ENCODE measurements at places on chromosomes 16 and 17. TPM values are rescaled to one million over a fixed set of nuclear protein-coding genes. Genes with fewer than 3 reads are reported as not detected.

DNA sequence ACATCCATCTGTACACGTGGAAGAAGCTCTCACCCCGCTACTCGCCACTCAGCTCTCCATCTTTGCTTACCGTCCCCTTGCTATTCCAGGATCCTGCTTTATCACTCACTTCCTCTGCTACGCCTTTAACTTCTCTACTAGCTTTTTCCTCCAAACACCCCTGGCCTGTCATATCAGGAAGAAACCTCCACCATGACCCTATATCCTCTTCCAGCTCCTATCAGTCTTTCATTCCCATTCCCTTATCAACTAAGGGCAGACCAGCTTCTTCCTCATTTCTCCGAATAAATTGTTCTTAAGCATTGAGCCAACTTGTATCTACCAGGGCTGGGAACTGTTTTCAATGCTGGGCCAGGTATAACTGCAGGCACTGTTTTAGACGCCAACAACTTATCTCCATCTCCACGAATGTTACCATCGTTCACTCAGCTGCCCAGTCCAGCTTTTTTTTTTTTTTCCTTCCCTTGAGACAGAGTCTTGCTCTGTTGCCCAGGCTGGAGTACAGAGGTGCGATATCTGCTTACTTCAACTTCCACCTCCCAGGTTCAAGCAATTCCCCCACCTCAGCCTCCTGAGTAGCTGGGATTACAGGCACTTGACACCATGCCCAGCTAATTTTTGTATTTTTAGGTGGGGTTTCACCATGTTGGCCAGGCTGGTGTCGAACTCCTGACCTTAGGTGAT is 4.3 kb downstream of the IQCK start:
- DNase-seq: no peak

DNA sequence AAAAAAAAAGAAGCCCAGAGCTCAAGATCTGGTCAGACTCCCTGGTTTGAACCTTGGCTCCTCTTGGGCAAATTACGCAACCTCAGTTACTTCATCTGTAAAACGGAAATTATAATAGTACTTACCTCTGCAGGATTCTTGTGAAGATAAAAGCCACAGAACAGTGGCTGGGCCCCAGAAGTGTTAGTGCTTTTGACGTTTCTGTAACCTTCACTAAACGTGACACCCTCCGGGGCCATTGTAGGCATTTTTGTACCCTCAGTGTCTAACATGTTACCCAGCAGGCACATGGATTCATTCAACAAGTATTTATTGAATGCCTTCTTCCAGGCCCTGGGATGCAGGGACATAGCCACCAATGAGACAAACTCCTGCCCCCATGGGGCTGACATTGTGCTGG is 58.0 kb downstream of the PITPNC1 start:
- no peak for DNase-seq

DNA sequence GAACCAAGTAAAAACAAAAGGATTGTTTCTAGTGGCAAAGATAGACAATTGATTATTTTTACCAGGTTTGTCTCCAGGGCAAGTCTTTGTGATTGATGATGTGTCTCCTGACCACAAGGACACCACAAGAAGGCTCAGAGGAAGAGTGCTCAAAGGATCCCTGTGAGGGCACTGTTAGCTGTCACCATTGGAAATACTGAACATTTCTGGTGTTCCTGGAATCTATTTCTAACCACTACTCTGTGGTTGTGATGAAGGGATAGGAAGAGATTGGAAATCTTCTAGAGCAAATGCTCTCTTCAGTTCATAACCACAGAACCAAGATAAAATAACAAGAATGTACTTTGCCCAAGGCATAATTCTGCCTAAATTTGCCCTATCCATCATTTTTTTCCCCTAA is 15.3 kb downstream of the RNF43 start:
- DNase-seq: no peak

- DNase-seq: no peak
These were observed 149.7 kb upstream of the ZFHX3 start for GRCh38 chr16:73197598-73197997.

DNA sequence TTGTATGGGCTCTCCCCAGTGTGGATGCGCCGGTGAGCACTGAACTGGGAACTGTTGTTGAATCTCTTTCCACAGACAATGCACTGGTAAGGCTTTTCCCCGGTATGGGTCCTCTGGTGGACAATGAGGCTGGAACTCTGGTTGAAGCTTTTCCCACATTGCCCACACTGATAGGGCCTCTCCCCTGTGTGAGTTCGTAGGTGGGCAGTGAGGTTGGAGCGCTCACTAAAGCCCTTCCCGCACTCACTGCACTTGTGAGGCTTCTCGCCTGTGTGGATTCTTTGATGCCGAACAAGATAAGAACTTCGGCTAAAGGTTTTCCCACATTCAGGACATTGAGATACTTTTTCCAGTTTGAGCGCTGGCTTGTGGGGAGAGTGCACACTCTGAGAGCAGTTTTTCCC is 17.8 kb downstream of the ZSCAN32 start:
- no peak for DNase-seq

GRCh38 chr16:75376475-75377161 is 56.7 kb downstream of the CFDP1 start:
- DNase-seq: no peak

GRCh38 chr17:14672830-14673229 is 371.9 kb downstream of the HS3ST3B1 start:
- DNase-seq: no peak

DNA sequence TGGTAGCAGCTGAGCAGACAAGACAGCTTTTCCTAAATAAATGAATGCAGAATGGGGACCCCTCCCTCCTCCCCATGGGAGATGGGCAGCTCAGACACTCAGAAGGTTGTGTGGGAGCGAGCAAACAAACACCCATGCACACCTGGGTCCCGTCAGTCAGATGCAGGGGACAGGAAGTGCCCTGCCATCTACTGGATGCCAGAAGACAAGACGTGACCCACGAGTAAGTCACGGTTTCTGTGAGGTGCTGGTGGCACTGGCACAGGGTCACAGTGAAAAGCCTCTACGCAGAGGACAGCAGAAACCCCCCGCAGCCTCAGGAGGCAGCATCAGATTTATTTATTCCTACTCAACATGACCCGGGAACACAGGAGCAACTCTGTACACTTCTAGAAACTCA is 8.4 kb downstream of the HBQ1 start:
- no peak for DNase-seq

GRCh38 chr16:73308771-73309170 is 260.8 kb upstream of the ZFHX3 start:
- no peak for DNase-seq

GRCh38 chr17:66552371-66552770 is 250.0 kb downstream of the PRKCA start:
- no peak for DNase-seq

- DNase-seq: no peak
These were observed 4.8 kb downstream of the ATP2A3 start for GRCh38 chr17:3959295-3959899.

- peak; percentile 71 for DNase-seq
These were observed 34.6 kb downstream of the ATP6V0A1 start for GRCh38 chr17:42493319-42493718.

DNA sequence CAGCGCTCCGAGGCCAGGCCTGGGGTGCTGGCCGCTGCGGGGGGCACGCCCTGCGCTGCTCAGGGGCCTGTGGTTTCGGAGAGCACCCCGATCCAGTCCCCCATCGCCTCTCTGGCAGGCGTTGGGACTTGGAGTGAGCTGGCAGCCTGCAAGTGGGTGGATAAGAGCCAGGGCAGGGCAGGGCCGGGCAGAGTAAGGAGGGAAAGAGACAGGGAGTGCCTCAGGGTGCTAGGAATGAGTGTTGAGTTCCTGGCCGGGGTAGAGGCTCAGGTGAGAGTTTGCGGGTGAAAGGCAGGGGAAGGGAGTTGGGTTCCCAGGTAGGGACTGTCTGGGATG is 1.3 kb downstream of the CDH13 start:
- DNase-seq: no peak

DNA sequence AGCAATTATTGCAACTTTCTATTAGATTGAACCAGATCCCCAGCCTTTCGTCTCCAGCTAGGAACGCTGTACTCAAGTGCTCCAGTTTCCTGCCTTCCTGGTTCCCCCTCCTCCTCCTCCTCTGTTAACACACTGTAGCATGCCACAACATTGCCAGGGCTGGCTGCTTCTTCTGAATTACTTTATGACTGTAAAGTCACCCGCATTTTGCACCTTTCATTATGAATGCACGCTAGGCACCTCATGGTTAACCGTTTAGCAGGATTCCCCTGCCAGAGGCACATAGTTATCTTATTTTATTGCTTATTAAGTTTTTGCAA is 4.5 kb downstream of the ZNF423 start:
- DNase-seq: no peak

- DNase-seq: peak; percentile 76
These were observed 13.3 kb downstream of the SLC16A3 start for GRCh38 chr17:82241926-82242697.

- DNase-seq: no peak
These were observed 56.6 kb downstream of the NCOR1 start for GRCh38 chr17:16158714-16159113.

- DNase-seq: peak; percentile 92
These were observed 8.3 kb downstream of the FOXJ1 start for GRCh38 chr17:76132574-76133338.

DNA sequence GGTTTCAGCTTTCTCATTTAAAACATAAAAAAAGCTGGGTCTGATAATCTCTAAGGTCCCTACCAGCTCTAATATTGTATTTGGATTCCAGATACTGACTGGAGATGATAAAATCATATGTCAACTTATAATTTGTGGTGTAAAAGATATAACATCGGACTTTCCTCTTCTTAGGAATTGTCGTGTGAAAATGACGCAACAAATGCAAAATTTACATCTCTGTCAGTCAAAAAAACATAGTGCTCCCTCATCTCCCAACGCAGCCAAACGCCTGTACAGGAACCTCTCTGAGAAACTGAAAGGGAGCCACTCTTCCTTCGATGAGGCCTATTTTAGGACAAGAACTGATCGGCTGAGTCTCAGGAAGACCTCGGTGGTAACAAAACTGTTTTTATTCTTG is 197.3 kb downstream of the ANKFN1 start:
- DNase-seq: no peak

GRCh38 chr17:79617304-79617703 is 6.5 kb upstream of the RBFOX3 start:
- peak; percentile 15 for DNase-seq

GRCh38 chr17:8121681-8122421 is 2.1 kb downstream of the HES7 start:
- DNase-seq: peak; percentile 86

GRCh38 chr17:58368860-58369213 is 16.8 kb upstream of the SUPT4H1 start:
- no peak for DNase-seq

- DNase-seq: no peak
These were observed 1.9 kb downstream of the RAD51C start for GRCh38 chr17:58694302-58694701.

Gene CCDC200
- polyA plus RNA-seq: not detected

Gene ZNF598
- polyA plus RNA-seq: 14.3 TPM

Gene SLC26A11
- polyA plus RNA-seq: 11.3 TPM

Gene RTN4RL1
- 2.0 TPM for polyA plus RNA-seq

Gene TENT4B
- 4.7 TPM for polyA plus RNA-seq

Gene AHSP
- not detected for polyA plus RNA-seq

Gene TEKT1
- polyA plus RNA-seq: not detected

Gene SLC5A10
- polyA plus RNA-seq: 16.5 TPM

Gene MNT
- 3.7 TPM for polyA plus RNA-seq

Gene SNAI3
- polyA plus RNA-seq: 0.75 TPM
